ENCODE measurements at places on chromosomes 4 and X.

GRCh38 chr4:17773135-17773698, 8.2 kb downstream of the FAM184B start:
- no peak for DNase-seq

- DNase-seq: no peak
Observed at GRCh38 chrX:25007059-25008053, 8.4 kb downstream of the ARX start.

GRCh38 chrX:39527025-39527424, 570.7 kb downstream of the BCOR start:
- no peak for DNase-seq

DNA sequence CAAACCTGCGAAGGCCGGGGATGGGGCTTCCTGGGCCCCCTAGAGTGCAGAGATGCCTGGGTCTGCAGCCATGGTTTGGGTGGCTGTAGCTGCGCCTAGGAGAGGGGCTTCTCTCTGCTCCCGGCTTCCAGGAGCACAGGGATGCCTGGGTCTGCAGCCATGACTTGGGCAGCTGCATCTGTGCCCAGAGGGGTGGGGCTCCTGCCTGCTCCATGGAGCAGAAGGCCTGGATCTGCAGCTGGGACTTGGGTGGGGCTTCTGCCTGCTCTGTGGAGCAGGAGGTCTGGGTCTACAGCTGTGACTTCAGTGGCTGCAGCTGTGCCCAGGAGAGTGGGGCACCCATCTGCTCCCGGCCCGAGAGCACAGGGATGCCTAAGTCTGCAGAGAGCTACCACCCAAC, 20.8 kb downstream of the SPON2 start:
- no peak for DNase-seq

GRCh38 chr4:29653221-29653620, 1066.9 kb upstream of the PCDH7 start:
- DNase-seq: no peak

DNA sequence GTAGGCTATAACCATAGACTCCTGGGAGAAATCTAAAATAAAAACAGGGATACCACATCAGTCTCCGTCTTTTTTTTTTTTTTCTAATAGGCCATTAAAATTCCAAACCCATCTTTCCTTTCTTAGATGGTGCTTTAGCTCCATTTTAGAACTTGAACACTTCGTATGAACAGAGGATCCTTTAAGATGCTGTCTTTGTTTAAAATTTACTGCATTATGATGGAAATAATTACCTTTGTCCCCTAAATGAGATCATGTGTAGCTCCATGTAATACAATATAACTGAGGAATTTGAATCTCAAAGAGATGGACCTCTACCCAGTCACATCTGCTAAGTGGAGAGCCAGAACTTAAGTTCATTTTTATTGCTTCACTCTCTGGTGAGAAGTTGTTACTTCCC, 47.9 kb downstream of the CEP135 start:
- DNase-seq: no peak

- DNase-seq: no peak
Observed at GRCh38 chr4:37862961-37863360, 27.9 kb upstream of the TBC1D1 start.

- DNase-seq: no peak
Observed at GRCh38 chr4:137558951-137559350, 26.7 kb upstream of the PCDH18 start.

GRCh38 chr4:78296261-78296660, 239.1 kb downstream of the FRAS1 start:
- DNase-seq: no peak

DNA sequence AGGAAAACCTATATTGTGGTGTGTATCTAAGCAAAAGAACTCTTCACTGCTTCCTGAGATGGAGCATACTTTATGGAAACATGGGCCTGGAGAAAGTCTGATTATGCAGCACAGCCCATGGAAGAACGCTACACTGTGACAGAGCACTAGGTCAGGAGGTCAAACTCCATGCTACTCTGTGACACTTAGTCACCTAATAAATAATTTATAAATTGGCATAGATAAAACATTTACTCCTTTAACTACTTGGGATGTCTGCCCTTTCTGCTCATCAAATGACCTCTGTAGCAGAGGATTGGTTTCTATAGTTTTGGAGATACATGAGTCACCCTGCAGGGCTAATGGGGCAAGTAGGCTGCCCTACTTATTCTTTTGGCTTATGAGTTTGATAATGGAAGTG, 134.7 kb upstream of the BANK1 start:
- no peak for DNase-seq

DNA sequence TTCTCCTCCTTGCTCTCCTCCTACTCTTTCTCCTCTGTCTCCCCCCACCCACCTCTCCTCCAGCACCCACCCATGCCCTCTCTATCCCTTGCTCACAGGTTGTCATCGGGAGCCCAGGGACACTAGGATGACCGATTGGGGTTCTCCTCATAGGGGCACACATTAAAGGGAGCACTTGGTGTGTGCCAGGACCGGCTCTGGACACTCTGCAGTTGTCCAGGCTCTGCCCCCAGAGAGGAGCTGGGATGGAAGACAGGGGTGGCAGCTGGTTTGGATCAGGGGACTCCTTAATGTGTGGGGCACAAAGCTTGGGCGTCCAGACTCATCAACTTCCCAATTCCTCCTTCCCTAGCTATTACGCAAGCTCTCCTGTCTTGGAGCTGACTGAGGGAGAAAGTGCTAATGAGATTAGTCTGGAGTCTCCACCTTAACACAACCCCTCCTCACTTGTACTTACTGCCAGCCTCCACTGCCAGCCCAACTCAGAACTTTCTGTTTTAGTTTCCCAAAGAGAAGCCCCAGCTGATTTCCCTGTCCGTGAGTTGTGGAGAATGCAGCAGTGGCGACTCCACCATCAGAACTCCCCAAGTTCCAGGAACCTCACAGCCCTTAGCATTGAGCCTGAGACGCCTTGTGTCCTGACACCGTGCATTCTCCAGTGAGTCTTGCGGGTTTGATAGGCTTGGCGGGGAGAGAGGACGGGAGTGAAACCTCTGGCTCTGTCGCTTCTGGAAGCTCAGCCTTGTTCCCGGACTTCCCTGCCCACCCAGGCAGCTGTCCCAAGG, 52.2 kb downstream of the CXorf49B start:
- DNase-seq: no peak

GRCh38 chr4:164989471-164989870, 12.0 kb upstream of the TRIM61 start:
- DNase-seq: no peak

GRCh38 chr4:152033621-152034020, 272.8 kb upstream of the GATB start:
- DNase-seq: no peak

DNA sequence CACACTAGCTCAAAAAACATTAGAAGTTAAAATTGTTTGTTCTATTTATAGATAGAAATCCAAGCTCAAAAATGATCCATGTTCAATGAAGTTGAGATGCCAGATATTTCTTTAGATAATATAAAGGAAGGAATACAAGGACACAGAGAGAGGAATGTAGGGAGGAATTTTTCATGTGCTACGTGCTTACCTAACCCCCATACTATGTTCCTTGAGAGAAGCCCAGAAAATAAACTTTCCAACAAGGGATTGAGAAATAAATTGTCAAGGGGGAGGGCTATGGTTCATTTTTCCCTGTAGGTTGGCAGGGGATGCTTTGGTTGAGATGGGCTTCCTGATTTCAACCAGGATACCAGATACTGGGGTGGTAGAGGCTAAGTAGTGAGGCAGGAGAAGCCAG, 15.6 kb upstream of the ADH5 start:
- no peak for DNase-seq

DNA sequence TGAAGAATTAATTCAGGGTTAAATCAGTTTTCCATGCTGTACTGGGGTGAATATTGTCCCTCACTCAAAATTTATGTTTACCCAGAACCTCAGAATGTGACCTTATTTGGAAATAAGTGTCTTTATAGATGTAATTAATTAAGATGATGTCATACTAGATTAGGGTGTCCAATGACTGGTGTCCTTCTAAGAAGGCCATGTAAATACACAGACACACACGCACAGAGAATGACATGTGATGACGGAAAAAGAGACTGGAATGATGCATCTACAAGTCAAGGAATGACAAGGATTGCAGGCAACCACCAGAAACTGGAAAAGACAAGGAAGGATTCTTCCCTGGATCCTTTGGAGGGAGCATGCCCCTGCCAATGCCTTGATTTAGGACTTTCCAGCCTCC, 84.6 kb upstream of the GPR34 start:
- DNase-seq: no peak

DNA sequence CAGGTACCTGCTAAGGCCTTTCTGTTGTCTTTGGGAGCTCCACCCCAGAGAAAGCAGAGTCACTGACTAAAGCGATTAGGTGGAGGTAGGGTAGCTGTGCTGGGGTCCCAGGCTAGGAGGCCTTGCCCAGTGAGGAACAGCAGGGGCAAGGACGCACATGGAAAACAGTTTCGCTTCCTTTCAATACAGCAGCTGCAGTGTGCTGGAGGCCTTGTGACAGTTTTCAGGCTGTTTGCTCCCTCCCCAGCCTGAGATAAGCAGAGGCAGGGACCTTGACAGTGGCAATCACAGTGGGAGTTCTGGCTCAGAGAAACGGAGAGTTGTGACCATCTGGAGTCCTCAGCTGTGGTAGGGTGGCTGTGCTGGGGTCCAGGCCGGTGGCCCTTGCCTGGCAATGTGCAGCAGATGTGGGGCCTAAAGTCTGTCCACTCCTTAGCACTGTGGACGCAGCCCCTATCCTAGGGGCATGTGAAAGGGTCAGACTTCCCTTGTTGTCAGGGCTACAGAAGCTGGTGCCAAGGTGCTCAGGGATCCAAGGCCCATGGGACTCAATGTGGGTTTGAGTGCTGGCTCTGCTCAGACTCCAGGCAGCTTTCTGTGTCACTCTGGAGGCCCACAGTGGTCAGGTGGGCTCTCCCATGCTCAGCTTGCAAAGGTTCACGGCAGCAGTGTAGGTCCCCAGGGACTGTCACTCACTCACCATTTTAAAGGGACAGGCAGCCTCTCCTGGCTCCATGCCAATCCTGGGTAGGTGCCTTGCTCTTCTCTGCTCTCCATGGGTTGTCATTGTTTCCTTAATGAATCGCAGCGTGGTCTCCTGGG, 534.9 kb upstream of the FMR1 start:
- DNase-seq: no peak

DNA sequence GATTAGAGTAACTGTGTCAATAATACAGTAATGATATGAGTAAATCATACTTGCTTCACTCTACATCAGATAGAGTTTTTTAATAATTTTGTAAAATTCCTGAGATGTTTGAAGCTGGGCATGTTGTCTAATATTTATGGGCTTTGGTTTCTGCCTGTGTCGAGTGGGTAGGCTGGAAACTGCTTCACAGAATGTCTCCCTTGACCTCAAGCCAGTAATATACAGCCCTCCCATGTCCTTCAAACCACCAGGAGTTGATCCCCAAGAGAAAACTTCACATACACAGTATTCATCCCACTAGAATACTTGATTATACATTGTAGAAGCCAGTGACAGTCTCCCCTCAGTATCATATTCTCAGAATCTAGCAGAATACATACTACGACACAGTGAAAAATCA, 284.8 kb upstream of the TENM3 start:
- no peak for DNase-seq

- no peak for DNase-seq
Observed at GRCh38 chr4:20544645-20545044, 155.6 kb upstream of the PACRGL start.

GRCh38 chrX:32408389-32408788, 803.0 kb downstream of the DMD start:
- DNase-seq: no peak

DNA sequence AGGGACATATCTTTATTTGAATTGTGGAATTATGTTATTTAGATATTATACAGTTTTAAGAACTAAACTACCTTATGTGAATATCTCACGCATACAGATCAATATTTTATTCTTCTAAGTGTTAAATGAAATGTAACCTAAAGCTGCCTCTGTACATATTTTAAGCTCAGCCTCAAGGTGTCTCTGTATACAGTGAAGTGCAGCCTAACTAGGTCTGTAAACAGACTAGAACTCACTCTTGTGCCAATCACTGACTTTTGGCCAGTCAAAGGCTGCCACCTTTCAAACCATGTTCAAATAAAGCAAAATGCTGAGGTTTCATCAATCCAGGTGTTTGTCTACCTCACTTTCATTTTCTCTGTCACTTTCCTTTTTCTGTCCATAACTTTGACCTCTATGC, 1074.5 kb upstream of the PRKX start:
- DNase-seq: no peak

DNA sequence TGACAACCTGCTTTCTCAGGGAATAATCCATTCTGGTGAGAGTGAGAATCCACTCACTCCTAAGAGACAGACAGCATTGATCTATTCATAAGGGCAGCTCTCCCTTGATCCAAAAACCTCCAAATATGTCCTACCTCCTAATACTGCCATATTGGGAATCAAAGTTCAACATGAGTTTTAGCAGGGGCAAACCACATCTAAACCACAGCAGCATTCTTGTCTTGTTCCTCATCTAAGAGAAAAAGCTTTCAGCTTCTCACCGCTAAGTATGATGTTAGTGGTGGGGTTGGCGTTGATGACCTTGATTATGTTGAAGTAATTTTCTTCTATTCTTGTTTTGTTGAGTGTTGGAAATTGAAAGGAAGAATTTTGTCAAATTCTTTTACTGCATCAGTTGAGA, 69.6 kb downstream of the SERTM2 start:
- no peak for DNase-seq

DNA sequence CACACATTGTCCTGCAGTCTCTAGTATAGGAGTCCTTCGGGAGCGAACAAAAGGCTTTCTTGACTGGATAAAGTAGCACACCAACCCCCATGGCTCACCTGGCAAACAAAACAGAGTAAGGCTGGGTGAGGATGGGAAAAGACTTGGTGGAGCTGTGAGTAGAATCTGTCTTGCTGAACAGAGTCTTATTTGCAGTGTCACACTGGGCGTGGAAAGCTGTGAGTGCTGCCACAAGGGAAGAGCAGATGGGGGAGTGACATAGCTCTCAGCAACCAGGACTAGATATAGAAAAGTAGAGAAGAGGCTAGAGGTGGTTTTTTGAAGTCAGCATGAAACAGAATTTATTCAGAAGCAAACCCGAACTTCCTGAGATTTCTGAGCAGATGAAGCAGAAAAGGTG, 137.2 kb upstream of the ESX1 start:
- DNase-seq: no peak

DNA sequence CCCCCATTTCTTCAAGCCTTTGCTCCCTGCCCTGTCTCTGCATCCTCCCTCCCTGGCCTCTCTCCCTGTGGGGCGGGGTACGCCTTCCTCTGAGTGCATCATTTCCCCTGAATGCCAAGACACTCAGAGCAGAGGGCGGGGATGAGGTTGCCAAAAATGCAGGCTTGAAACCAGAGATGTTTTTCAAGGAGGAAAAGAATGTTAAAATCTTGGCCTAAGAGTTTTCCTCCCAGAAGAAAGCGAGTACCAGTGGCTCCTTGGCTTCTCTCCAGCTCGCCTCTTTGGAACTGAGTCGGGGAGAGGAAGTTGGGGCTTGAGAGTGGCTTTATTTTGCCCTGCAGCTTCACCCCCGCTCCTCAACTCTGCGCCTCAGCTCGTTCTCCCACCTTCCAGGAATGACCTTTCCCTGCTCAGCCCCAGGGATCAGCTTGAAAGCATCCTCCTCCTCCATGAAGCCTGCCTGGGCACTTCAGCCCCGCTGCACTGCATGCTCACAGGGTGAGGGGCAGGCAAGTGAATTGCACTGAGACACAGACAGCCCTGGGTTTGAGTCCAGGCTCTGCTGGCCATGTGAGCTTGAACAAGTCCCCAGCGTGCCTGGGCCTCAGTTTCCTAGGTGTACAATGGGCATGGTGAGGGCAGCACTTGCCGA, 57.5 kb upstream of the SORCS2 start:
- DNase-seq: no peak

Data from activated CD8-positive, alpha-beta memory T cell treated with anti-CD3 and anti-CD28 coated beads for 1 hour (primary cell).